KG1 (cell line): ENCODE measurements at places on chromosomes 11 and 22.

GRCh38 chr11:63572026-63572688 lies 9.0 kb upstream of the PLAAT2 start:
- DNase-seq = no peak

GRCh38 chr22:30245985-30246813 lies at the start of gene LIF:
TSS of gene LIF (minus strand) at chr22:30246759. CDS start at chr22:30246695, 64 bp downstream.
- DNase-seq = no peak

DNA sequence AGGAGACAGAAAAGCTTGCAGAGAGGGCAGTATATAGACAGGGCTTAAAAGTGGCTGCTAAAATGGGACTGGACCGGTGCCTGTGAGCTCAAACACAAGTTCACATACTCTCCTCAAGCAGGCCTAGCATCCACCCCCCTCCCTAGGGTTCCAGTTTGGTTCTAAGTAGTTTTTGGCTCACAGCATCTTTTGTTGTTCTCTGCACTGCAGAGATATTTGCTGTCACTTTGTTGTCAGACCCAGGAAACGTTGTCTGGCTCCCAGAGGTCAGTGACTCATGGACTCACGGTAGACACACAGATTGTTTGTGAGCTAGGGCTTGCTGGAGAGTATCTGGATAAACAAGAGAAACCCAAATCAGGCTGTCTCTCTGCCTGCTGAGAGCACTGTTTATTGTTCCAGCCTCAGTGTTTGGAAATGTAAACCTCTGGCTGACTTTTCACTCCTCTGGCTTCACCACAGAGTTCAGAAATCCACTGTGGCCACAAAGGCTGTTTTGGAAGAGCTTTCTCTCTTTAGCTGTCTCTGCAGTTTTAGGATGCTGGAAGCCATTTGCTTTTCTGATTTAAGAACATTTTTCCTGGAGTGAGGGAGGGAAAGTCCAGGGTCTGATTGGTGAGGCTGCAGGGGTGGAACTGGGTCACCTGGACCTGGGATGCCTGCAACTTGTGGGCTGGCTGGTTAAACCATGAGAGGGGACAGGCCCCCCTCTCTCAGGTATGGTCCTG lies 303.7 kb upstream of the PLET1 start:
- no peak for DNase-seq

GRCh38 chr11:10208131-10208575 lies 85.9 kb downstream of the SBF2 start:
- peak; percentile 22 for DNase-seq

DNA sequence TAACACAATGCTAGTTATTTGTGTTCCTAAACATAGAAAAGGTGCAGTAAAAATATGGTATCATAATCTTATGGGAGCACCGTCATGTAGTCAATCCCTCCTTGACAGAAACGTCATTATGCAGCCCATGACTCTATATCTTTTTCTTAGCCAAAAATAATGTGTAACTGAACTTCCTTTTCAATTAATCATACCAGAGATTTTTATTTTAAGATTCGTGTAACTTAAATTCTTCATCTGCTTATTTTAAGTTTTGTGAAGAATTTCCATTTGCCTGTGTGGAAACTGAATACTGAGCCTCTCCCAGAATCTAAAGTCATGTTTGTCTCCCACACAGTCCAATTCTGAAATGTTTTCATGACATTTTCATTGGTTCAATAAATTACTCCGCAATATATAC lies 699.1 kb downstream of the KCNA4 start:
- DNase-seq = no peak

GRCh38 chr22:42883970-42884369 lies 26.9 kb upstream of the ARFGAP3 start:
- DNase-seq = no peak

GRCh38 chr22:45064313-45065278 lies 54.8 kb upstream of the PHF21B start:
- DNase-seq = no peak

GRCh38 chr11:89457190-89457589 lies 34.0 kb downstream of the NOX4 start:
- DNase-seq = no peak

- no peak for DNase-seq
Observed at GRCh38 chr22:21051145-21051830, 5.5 kb downstream of the LRRC74B start.

GRCh38 chr11:78417888-78418583 lies 416 bp upstream of the GAB2 start:
- peak; percentile 43 for DNase-seq

- DNase-seq = no peak
Observed at GRCh38 chr11:10699072-10699471, 5.5 kb upstream of the IRAG1 start.

DNA sequence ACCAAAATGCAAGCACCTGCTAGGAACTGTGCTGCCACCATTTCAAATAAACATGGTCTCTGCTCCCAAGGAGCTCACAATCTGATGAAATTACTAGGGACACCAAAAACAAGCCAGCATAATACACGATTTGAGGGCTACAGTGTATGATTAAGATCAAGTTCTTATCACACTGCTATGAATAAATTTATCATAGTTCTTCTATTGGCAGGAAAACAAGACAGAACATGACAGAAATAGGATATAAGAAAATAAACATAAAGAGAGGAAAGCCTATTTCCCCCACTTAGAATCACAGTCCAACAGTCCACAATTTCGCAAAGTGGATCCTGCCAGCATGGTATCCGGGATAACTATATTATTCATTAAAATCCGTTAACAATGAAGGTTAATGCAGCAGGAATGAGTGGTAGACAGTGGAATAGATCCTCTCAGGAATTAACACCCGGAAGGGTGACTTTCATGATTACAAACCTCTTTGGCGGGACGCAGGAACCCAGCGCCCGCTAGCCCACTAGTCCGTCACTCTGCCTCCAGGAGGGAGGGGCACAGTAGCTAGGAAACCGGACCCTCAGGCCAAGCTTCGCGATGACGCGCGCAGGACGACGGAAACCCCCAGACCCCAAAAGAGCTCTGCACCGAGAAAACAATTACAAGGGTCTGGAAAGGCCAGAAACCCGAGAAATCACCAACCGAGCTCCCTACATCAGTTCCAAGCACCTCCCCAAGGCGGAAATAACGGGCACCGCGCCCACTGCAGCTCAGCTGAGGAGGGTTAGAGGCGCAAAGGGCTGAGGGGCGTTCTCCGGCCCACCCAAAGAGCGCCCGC lies 607 bp downstream of the CCDC82 start:
- DNase-seq = peak; percentile 75

GRCh38 chr11:102478673-102479299 lies 26.2 kb upstream of the TMEM123 start:
- no peak for DNase-seq

GRCh38 chr11:12160231-12160630 lies 49.8 kb downstream of the MICAL2 start:
- no peak for DNase-seq

- DNase-seq = no peak
Observed at GRCh38 chr11:68052137-68052873, 13.5 kb downstream of the TCIRG1 start.

DNA sequence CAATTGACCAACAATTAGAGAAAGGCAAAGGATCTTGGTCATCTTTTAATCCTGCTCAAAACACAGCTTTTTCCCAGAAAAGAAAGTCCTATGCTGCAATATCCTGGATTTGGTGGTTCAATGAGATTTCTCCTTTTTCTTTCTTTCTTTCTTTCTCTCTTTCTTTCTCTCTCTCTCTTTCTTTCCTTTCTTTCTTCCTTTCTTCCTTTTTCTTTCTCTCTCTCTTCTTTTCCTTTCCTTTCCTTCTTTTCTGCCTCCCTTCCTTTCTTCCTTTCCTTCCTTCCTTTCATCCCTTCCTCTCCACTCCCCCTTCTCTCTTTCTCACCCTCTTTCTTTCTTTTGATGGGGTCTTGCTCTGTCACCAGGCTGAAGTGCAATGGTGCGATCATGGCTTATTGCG lies 31.7 kb upstream of the MSANTD2 start:
- DNase-seq = no peak

- DNase-seq = no peak
Observed at GRCh38 chr11:46508360-46508759, 85.5 kb downstream of the AMBRA1 start.

DNA sequence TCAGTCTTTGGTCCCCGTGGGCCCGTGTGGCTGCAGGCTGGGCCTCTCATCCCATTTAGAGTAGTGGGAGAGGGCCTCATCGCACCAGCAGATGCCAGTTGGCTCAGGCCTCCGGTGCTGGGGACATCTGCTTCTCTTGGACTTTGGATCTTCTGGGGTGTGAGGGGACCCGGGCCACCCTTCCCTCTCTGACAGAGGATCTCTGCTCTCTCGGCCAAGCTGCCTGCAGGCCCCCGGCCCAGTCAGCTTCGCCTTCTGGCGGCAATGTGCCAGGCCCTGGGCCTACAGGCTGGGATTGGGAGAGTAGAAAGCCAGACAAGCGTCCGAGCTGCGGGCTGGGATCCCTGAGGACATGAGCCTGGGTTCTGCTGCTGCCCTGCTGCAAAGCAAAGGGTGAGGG lies 15.0 kb upstream of the FGF3 start:
- no peak for DNase-seq

- no peak for DNase-seq
Observed at GRCh38 chr22:50001388-50002231, 11.0 kb downstream of the IL17REL start.

DNA sequence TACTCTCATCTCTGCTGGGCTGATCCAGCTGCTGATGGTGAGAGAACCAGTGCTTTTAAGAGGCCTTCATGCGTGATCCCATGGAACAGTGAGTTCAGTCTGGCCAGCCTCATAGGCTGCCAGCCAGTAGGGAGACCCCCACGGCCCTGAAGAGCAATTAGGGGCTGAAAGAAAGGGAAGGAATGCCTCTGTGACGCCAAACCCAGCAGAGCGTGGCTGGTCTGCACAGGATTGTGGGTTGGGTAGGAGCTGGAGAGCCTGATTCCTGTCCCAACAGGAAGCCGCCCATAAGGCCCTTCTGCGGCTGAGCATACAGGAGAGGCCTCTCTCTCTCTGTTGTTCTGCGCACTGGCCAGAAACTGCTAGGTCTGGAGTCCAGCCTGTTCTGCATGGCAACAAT lies 181.5 kb upstream of the E2F8 start:
- DNase-seq = no peak

DNA sequence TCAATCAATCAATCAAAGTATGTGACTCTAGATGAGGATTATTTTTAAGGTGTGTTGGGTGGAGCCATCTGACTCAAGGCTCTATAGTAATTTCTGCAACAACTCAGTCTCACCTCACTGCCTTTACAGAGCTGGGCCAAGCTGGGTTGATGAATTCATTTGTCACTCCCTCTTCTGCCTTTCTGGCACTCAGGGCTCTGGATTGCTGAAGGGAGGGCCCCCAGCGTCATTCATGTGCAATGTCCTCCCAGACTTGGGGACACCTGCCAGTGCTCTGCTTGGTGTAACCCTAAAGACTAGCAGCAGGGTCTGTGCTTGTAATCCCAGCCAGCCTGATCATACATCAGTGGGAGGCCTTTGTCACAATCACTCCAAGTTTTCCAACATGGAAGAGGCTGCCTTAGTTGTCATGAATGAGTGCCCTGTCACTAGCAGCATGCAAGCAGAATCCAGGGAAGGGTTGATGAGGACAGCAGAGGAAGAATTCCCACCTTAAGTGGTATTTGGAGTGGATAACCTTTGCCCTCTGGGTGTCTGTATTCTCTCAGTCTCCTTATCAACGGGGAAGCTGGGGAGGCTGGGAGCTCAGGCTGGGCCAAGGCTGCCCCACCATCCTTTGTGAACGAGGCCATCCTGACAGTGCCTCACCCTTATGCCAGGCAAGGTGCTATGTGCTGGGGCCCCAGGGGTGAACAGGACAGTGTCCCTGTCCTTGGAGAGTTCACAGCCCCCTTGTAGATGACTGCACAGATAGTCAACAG lies 2.0 kb upstream of the TP53I11 start:
- no peak for DNase-seq

- no peak for DNase-seq
Observed at GRCh38 chr22:43337385-43337784, 5.8 kb downstream of the SCUBE1 start.

GRCh38 chr22:36955691-36956090 lies 42.3 kb downstream of the CSF2RB start:
- DNase-seq = no peak

DNA sequence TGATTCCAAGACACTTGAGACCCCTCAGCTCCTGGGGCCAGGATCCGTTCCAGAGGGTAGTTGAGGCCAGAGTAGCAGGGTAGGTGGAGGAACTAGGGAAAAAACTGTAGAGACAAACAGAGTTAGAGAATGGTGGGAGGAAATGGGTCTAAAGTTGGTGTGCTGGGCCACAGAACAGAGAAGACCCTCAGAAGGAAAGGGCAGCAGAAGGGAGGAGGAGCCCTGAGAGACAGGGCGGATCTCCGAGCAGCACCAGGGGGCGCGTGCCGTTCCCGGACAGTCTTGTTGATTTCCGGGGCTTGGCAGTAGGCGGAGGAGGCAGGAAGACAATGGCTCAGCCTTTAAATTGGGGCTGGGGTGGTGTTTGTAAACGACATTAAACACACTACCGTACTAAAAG lies 2.4 kb upstream of the CECR2 start:
- no peak for DNase-seq

DNA sequence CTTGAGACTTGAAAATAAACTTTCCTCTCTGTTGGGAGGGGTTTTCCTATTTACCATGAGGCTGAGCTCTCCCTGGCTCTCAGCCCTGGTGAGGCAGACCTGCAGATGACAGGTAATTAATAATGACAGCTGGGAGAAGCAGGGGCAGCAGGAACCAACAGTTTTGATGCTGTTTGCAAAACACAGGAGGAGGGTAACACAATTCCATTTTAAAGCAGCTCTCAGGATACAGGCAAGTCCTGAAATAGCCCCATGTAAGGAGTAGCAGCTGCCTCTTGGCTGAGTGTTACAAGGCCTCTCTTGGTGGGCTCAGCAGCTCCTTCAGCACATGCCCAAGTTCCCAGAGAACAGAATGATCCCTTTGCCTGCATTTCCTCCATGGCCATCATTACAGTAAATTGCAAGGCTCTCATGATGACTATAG lies 13.3 kb downstream of the PARVA start:
- no peak for DNase-seq

- no peak for DNase-seq
Observed at GRCh38 chr11:122342089-122342744, 226.2 kb upstream of the BLID start.

DNA sequence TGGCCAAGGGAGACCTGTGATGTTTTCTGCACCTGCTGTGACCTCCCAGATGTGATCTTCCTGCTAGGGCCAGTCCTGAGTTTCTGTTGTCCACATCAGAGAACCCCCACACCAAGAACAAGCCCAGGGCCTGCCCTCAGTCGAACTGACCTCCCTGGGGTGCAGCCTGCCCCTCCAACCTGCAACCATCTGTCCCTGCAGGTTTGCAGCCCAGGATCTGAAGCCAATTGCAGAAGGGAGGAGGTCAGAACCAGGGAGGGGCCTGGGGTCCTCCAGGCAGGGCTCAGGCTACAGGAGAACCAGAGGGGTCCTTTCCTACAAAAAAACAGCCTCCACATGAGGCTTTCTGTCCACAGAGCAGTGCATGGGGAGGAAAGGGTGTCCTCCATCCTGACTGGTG lies 807 bp downstream of the TRIM3 start:
- no peak for DNase-seq
